MCF 10A (cell line): ENCODE measurements at places on chromosomes 1 and 21. TPM values are rescaled to one million over a fixed set of nuclear protein-coding genes. Genes with fewer than 3 reads are reported as not detected.
A peak's percentile ranks its signal among the peaks of the same experiment; 100 is the strongest.

DNA sequence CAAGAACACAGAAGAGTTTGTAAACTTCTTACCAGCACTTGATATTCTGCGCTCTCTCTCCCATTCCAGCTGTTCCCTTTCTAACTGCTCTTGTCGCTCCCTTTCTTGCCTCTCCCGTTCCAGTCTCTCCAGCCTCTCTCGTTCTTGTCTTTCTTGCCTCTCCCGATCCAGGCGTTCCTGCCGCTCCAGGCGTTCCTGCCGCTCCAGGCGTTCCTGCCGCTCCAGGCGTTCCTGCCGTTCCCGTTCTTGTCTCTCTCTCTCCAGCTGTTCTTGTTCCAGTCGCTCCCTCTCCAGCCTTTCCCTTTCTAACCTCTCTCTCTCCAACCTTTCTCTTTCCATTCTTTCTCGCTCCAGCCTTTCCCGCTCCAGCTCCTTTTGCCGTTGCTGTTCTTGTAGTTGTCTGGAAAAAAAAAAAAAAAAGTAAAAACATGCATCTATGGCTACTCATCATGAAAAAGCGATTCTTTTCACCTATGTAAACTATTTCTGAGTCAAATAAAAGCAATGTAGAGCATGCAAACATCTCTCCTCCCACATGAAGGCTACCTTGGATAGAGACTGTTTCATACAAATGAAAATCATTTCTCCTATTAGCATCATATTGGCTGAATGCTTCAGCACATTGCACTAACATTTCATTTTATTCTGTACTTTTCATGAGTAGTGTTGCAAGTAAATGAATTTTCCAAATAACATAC, 91.5 kb upstream of the LBR start:
- no peak for DNase-seq
- peaks cover 5% of the 10 kb centered on the region for H3K4me1 ChIP-seq

DNA sequence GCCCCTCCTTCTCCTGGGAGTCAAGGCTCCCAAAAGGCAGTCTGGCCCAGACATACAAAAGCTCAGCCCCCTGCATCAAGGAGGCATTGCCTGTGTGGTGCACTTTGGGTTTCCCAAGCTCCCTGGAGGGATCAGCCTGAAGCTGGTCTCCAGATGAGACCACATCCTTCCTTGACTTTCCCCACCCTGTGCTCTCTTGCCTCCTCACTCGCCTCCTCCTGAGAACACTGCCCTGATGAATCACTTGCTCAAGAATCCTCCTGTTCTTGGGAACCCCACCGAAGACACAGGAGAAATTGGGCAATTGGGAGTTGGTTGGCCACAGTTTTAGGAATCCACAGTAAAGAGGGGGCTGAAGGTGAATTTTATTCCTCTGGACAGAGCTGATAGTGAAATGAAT, 34.8 kb upstream of the LYST start:
- no peaks in the 10 kb centered on the region for H3K36me3 ChIP-seq
- no peak overlapping the region for H3K27ac ChIP-seq
- no peaks in the 10 kb centered on the region for H3K27me3 ChIP-seq

LYPLA2 gene
- 27.8 and 35.7 TPM in 2 replicates for total RNA-seq

- peak; percentile 34 for DNase-seq
- no peaks in the 10 kb centered on the region for H3K36me3 ChIP-seq
- no peak overlapping the region for H3K4me3 ChIP-seq
- H3K27me3 ChIP-seq, result no peaks in the 10 kb centered on the region
- H3K27ac ChIP-seq, result no peak overlapping the region
Measured at GRCh38 chr1:214310010-214310409, 29.1 kb downstream of the SMYD2 start.

- H3K4me3 ChIP-seq, result no peak overlapping the region
- H3K4me1 ChIP-seq, result peaks cover 6% of the 10 kb centered on the region
- DNase-seq, result no peak
- H3K27ac ChIP-seq, result no peak overlapping the region
Measured at GRCh38 chr21:46124083-46124925, 26.4 kb downstream of the COL6A2 start.

GRCh38 chr1:206679738-206680211, 4.9 kb upstream of the MAPKAPK2 start:
- DNase-seq, result no peak
- H3K27me3 ChIP-seq, result no peaks in the 10 kb centered on the region
- H3K4me3 ChIP-seq, result no peak overlapping the region
- no peak overlapping the region for H3K27ac ChIP-seq
- peaks cover 19% of the 10 kb centered on the region for H3K4me1 ChIP-seq

- no peak overlapping the region for H3K4me3 ChIP-seq
- H3K36me3 ChIP-seq, result no peaks in the 10 kb centered on the region
- H3K4me1 ChIP-seq, result no peaks in the 10 kb centered on the region
- H3K27ac ChIP-seq, result no peak overlapping the region
- DNase-seq, result no peak
- H3K27me3 ChIP-seq, result no peaks in the 10 kb centered on the region
Measured at GRCh38 chr21:22961258-22961657, 1963.0 kb downstream of the NCAM2 start.
